ENCODE measurements at places on chromosomes 6 and 20. TPM values are rescaled to one million over a fixed set of nuclear protein-coding genes. Genes with fewer than 3 reads are reported as not detected.
A peak's percentile ranks its signal among the peaks of the same experiment; 100 is the strongest.

DNA sequence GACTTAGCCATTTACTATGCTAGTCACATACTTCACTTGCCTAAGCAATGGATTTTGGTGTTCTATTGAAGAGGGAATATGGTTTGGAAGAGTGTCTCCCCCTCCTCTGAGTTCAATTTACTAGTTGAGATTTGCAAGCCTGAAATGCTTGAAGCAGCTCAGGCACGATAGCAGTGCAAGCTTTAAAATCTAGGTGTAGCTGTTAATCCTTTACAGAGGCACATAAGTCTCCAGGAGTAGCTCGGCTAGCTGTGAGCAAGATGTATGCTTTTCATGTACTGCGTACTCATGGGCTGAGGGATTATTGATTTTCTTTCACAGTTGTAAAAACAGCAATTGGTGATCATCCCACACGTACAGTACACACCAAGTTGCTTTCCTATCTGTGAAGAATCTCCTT is 726 bp downstream of the FLRT3 start:
- no peaks in the 10 kb centered on the region for H3K27me3 ChIP-seq
- no peak for DNase-seq
- H3K4me3 ChIP-seq: no peak overlapping the region

DNA sequence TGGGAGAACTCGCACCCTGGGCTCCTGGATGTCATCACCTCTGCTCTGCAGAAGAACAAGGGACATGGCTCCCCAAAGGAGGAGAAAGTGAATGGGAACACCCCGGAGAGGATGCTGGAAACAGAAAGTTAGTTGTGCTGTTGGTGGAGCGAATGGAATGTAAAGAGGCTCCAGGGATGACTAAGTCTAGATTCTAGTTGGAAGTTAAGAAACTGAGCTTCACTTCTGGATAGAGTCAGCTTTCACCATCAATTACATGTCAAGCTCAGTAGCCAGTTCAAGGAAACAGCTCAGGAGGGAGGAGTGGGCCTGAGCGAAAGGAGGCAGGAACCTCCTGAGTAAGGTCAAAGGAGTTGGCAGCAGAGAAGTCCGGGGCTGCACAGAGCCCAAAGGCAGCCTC is 132.1 kb upstream of the ARID1B start:
- peaks cover 21% of the 10 kb centered on the region for H3K4me1 ChIP-seq
- no peak for DNase-seq
- no peaks in the 10 kb centered on the region for H3K27me3 ChIP-seq
- H3K4me3 ChIP-seq: no peak overlapping the region
- H3K36me3 ChIP-seq: no peaks in the 10 kb centered on the region

- no peak overlapping the region for H3K4me3 ChIP-seq
- no peaks in the 10 kb centered on the region for H3K27me3 ChIP-seq
- no peak overlapping the region for H3K27ac ChIP-seq
- H3K4me1 ChIP-seq: no peaks in the 10 kb centered on the region
- no peaks in the 10 kb centered on the region for H3K36me3 ChIP-seq
Observed at GRCh38 chr6:10219510-10219909, 195.4 kb downstream of the TFAP2A start.

DNA sequence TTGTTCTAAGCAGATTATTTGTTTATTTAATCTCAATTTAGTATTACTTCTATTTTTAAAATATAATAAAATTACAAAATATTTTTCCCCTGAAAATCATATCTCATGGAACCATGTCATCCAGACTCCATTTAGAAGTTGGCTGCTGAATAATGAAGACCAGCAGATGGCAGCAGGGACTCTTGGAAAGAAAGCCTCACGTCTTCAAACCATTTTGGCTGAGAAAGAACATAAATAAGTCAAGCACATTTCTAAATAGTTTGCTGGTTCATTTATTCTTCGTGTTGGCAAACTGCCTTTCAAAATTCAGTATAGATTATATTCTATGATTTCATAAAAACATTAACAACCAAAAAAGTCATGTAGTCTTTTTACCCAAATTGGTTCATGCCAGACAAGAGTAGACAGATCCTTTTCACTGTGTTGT is 71.7 kb downstream of the RCAN2 start:
- no peak overlapping the region for H3K4me3 ChIP-seq
- H3K36me3 ChIP-seq: no peaks in the 10 kb centered on the region
- no peaks in the 10 kb centered on the region for H3K4me1 ChIP-seq
- H3K27ac ChIP-seq: no peak overlapping the region

GRCh38 chr6:34834789-34835518 is 43.1 kb downstream of the BLTP3A start:
- DNase-seq: no peak
- H3K27ac ChIP-seq: no peak overlapping the region
- no peaks in the 10 kb centered on the region for H3K4me1 ChIP-seq
- H3K36me3 ChIP-seq: peaks cover 47% of the 10 kb centered on the region
- H3K27me3 ChIP-seq: no peaks in the 10 kb centered on the region

- DNase-seq: no peak
- H3K27ac ChIP-seq: no peak overlapping the region
- H3K27me3 ChIP-seq: no peaks in the 10 kb centered on the region
- no peak overlapping the region for H3K4me3 ChIP-seq
Observed at GRCh38 chr6:168457653-168457934, 16.6 kb downstream of the SMOC2 start.

GRCh38 chr6:125533710-125534397 is 215.6 kb upstream of the HEY2 start:
- no peak for DNase-seq
- H3K4me1 ChIP-seq: no peaks in the 10 kb centered on the region
- no peaks in the 10 kb centered on the region for H3K36me3 ChIP-seq
- no peak overlapping the region for H3K27ac ChIP-seq
- H3K4me3 ChIP-seq: no peak overlapping the region

DNA sequence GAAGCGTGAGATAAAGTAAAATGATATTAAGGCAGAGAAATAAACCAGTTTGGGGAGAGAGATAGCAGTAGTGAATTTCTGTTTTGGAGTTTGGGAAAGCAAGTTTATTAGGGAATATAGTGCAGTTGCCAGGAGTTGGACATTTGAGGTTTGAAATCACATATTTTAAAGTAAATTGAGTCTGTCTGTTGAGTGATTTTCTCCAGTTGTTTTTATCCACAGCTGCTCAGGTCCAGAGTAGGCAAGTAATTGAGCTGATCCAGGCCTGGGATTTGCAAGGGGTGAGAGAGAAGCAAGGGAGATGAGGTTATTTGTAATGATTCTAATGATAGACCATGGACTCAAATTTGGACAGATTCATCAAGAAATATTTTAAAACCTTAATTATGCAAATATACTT is 481.9 kb downstream of the UTRN start:
- no peak for DNase-seq
- no peaks in the 10 kb centered on the region for H3K4me1 ChIP-seq
- H3K27ac ChIP-seq: no peak overlapping the region
- H3K36me3 ChIP-seq: peaks cover 12% of the 10 kb centered on the region

GRCh38 chr6:89993411-89993810 is 99.1 kb downstream of the GJA10 start:
- no peaks in the 10 kb centered on the region for H3K27me3 ChIP-seq
- H3K27ac ChIP-seq: peak overlapping the region; percentile 26
- no peak overlapping the region for H3K4me3 ChIP-seq
- DNase-seq: no peak
- H3K36me3 ChIP-seq: peaks cover 57% of the 10 kb centered on the region

GRCh38 chr6:9581155-9581554 is 833.7 kb downstream of the TFAP2A start:
- H3K4me3 ChIP-seq: no peak overlapping the region
- H3K4me1 ChIP-seq: no peaks in the 10 kb centered on the region
- no peaks in the 10 kb centered on the region for H3K36me3 ChIP-seq

- no peaks in the 10 kb centered on the region for H3K36me3 ChIP-seq
- H3K4me3 ChIP-seq: no peak overlapping the region
- no peaks in the 10 kb centered on the region for H3K27me3 ChIP-seq
- no peak for DNase-seq
- no peak overlapping the region for H3K27ac ChIP-seq
Observed at GRCh38 chr20:48192109-48192508, 406.8 kb upstream of the SULF2 start.

- H3K36me3 ChIP-seq: no peaks in the 10 kb centered on the region
- H3K27ac ChIP-seq: no peak overlapping the region
- DNase-seq: no peak
- H3K4me1 ChIP-seq: no peaks in the 10 kb centered on the region
- H3K4me3 ChIP-seq: no peak overlapping the region
- no peaks in the 10 kb centered on the region for H3K27me3 ChIP-seq
Observed at GRCh38 chr6:49570474-49571079, 20.1 kb downstream of the C6orf141 start.

DNA sequence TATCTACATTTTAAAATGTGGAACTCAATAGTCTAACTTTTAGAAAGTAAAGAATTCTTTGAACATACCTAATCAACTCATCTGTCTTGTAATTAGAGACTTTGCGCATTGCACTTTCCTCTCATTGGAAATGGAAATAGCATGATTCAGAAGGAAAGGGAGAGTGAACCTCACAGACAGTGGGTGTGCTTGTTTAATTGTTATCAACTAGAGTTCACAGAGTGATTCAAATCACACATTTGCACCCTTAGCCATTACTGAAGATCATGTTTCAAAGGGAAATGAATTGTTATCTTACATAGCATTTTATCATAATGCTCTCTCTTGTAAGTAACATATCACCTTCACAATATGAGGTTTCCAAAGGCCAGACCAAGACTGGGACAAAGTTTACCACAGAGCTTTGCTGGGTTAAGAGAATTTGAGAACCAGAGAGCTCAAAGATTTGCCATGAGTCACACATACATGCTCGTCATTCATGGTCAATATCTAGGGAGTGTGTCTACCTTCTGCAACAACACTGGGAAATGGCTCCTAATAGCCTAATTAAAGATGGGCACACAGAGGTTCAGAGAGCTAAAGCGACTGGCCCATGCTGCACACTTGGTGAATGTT is 21.5 kb downstream of the GSTA3 start:
- no peak overlapping the region for H3K27ac ChIP-seq
- DNase-seq: no peak
- H3K36me3 ChIP-seq: no peaks in the 10 kb centered on the region

- H3K4me1 ChIP-seq: no peaks in the 10 kb centered on the region
- no peak for DNase-seq
- no peaks in the 10 kb centered on the region for H3K36me3 ChIP-seq
- H3K27ac ChIP-seq: no peak overlapping the region
Observed at GRCh38 chr20:58192065-58192464, 36.4 kb downstream of the ANKRD60 start.

DNA sequence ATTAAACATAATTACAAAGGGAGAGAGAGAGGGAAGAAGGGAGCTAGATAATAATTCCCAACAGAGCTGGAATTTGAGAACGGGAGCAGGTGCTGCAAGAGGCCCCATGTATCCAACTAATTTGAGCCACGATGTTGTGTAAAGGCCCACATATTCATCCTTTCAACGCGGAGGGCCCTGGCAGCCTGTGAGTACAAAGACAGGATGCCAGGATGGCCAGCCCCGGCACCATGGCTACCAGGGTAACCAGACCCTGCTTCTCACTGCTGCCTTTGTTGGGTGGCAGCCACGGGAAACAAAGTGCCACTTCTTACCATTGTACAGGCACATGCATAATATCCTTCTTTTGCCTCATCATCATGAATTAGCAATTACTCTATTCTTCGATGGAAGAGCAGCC is 492.0 kb upstream of the NRSN1 start:
- DNase-seq: no peak
- no peaks in the 10 kb centered on the region for H3K4me1 ChIP-seq
- no peaks in the 10 kb centered on the region for H3K27me3 ChIP-seq
- H3K36me3 ChIP-seq: no peaks in the 10 kb centered on the region

DNA sequence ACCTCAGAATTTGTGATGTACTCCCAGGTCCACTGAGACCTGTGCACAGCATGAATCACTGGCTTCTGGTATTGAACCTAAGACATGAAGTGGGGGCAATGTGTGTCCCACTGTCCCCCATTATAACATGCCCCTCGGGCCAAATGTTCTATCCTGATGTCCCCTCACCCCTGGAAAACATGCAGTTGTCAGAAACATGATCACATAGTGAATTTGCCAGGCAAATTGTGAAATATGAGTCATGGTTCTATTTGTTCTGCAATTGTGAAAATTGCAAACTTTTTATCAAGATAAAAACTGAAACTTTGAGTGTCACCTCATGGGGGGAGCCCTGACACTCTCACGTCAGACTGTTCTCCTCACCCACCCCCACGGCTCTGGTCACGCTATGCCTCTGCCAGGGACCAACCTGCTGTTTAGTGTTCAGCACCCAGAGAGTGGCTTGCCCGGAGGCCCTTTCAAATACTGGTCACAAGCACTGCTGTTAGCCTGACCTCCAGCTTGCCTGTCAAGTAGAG is 305.3 kb downstream of the CLIC5 start:
- peak; percentile 36 for DNase-seq
- H3K4me1 ChIP-seq: peaks cover 6% of the 10 kb centered on the region
- H3K27me3 ChIP-seq: no peaks in the 10 kb centered on the region
- H3K4me3 ChIP-seq: no peak overlapping the region
- H3K36me3 ChIP-seq: no peaks in the 10 kb centered on the region

- no peak overlapping the region for H3K27ac ChIP-seq
- no peak overlapping the region for H3K4me3 ChIP-seq
- peak; percentile 67 for DNase-seq
- H3K36me3 ChIP-seq: no peaks in the 10 kb centered on the region
- H3K27me3 ChIP-seq: peaks cover 7% of the 10 kb centered on the region
Observed at GRCh38 chr20:49541733-49542513, 26.0 kb downstream of the PTGIS start.

KCNS1 gene
- total RNA-seq: not detected

NRSN1 gene
- not detected for total RNA-seq

TBX18 gene
- not detected for total RNA-seq

ETV7 gene
- 0.46 TPM for total RNA-seq
